ENCODE measurements at places on chromosomes 5 and 9.

- peak; percentile 83 for DNase-seq
Observed at GRCh38 chr5:155082401-155082800, 68.8 kb downstream of the KIF4B start.

- no peak for DNase-seq
Observed at GRCh38 chr5:99045871-99046270, 117.1 kb upstream of the CHD1 start.

DNA sequence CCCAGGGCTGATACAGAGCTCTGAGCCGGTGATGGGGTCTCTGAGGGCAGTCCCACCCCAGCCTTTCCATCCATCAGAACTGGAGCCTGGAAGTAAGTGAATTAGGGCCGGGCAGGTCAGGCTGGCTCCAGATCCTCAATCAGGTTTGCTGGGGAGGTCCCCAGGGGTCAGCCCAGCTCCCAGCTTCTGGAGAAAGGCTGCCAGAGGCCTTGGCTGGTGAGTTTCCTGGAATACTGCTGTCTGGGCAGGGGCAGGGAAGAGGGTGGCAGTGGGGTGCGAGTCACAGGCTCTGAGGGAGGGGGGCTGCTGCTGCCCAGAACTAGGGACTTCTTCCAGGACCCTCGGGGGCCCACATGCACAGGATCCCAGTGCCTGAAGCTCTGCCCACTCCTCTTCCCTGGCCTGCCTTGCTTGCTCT lies 200.6 kb upstream of the MVB12B start:
- DNase-seq: no peak

- no peak for DNase-seq
Observed at GRCh38 chr9:105828171-105828570, 133.8 kb downstream of the TMEM38B start.

DNA sequence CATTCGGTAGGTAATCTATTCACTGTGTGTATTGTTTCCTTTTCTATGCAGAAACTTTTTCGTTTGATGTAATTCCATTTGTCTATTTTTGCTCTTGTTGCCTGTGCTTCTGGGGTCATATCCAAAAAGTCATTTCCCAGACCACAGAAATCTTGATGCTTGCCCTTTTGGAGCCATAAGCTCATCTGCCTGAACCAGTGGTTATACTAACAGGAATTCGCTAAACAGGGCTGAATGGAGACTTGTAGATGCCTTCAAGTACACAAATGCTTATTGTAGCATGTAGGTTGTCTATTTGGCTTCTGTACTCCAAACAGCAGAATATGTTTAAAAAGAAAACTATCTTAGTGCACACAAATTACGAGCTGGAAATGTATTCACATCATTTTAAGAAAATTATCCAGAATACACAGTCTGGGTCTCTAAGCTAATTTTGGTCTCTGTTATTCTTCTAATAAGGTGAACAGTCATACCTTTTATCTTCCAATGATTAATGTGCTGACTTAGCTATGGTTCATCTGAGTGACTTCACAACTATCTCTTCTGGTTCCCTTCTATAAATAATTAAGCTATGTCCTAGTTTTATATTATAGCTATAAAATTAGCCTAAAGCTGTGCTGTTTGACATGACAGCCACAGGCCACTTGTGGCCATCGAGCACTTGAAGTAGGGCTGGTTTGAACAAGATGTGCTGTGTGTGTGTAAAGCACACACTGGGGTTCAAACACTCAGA lies 87.6 kb downstream of the DAPK1 start:
- DNase-seq: no peak

- peak; percentile 97 for DNase-seq
Observed at GRCh38 chr5:135208903-135209721, 175.1 kb upstream of the PITX1 start.

GRCh38 chr5:135498637-135498995 lies 37.1 kb downstream of the NEUROG1 start:
- DNase-seq: no peak

DNA sequence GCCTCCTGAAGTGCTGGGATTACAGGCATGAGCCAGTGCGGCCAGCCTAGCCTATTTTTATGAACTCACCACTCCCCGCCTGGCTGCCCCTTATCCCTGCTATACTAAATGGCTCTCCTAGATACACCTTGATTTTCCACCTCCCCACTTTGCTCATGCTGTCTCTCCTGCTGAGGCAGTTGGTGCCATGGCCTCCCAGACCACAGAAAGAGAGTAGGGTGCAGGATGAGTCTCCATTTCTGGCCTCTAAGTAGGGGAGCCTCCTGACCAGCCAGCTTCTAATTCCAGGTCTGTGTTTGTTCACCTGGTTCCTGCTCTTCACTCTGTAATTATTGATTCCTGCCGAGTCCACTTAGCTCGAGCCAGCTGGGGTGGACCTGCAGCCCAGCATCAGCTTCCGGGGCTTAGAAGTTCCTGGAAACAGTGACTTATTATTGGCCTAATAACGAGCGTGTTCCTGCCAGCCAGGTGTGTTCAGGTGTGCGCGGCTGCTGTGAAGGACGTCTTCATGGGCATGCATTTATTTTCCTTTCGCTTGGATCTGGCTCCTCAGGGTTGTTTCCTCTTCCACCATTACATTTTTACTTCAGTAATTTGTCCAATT lies 34.0 kb downstream of the ZNF618 start:
- DNase-seq: no peak

DNA sequence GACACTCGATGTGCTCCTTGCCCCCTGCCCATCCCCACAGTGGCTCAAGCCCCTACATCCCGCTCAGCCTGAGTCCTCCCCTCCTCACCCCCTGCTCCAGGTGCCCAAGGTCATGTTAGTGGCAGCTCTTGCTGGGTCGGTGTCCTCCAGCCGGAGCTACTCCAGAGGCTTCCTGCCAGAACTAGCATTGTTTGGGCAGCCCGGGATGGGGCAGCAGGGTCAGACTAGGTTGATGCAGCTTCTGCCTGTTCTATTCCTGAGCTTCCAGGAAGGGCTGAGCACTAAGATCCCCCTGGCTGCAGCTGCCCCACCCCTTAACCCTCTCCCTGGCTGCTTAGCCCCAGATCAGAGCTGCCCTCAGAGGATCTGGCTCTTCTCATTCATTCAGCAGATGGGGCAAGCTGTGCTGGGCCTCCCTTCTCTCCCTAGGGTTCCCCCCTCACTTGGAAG lies 671 bp downstream of the RGS14 start:
- peak; percentile 26 for DNase-seq

- DNase-seq: peak; percentile 2
Observed at GRCh38 chr9:7320139-7320538, 479.4 kb downstream of the DMAC1 start.

DNA sequence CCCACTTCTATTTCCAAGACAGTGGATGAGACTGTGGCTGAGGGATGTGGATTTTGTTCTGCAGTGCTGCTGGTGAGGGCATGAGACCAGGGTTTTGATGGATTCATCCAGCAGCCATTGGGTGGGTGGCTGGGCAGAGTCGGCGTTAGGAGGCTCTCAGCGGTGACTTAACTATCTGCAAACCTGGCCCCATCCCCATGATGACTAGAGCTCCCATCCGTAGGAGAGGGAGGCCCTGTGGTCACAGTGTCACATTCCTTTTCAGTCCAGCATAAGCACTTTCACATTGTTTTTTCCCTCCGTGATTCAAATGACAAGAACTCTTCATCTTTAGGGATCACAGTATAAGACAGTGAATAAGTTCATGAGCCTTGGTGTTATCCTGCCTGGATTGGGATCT lies 60.4 kb upstream of the SPRY4 start:
- no peak for DNase-seq

- no peak for DNase-seq
Observed at GRCh38 chr5:10632110-10632761, 68.4 kb downstream of the ANKRD33B start.

GRCh38 chr9:114061830-114062474 lies 16.1 kb downstream of the AMBP start:
- DNase-seq: no peak

GRCh38 chr9:100575765-100576386 lies 2.0 kb upstream of the CAVIN4 start:
- no peak for DNase-seq

DNA sequence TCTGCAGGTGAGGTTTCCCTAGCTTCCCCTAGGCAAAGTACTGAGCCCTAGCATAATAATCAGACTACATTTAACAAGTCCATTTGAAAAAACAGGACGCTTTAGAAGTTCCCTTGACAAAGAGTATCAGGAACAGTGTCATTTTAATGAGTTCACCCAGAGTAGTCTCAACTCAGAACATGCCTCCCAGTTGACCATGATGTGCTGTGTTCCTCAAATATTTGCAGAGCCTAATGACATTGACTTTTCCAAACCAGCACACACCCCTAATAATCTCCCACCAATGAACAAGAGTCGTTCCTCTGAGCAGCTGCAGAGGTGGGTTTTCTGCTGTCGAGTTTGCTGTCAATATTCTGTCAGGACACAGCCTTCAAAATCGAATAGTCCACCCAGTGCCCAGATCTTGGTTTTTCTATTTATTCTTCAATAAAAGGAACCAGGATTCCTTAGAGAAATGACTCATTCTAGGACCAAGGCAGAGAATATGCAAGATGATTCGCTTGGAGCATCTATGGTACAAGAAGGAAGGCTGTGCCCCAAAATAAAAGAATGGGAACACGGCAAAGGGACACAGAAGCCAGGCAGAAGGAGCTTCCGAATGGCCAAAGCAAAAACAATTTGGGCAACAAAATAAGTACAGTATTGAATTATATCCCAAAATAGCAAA lies 57.6 kb downstream of the OTULIN start:
- DNase-seq: no peak

DNA sequence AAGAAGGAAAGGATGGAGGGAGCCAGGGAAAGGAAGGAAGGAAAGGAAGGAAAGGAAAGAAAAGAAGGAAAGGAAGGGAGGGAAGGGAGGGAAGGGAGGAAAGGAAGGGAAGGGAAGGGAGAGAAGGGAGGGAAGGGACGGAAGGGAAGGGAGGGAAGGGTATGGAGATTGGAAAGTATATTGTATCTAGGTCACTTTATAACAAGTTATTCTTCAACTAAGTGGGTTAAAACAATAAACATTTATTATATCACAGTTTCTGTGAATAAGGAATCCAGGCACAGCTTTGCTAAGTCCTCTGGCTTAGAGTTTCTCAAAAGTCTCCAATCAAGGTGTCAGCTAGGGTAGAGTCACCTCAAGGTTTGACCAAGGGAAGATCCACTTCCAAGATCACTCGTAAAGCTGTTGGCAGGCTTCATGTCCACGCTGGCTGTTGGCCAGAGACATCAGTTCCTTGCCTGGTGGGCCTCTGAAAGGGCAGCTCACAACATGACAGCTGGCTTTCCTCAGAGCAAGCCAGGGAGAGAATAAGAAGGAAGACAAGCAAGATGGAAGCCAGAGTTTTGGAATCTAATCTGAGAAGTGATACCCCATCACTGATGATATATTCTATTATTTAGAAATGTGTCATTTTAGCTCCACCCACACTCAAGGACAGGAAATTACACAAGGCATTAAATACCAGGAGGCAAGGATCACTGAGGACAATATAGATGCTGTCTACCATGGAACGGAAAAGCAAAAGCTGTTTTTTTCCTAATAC lies 105.1 kb downstream of the DEPDC1B start:
- peak; percentile 3 for DNase-seq

DNA sequence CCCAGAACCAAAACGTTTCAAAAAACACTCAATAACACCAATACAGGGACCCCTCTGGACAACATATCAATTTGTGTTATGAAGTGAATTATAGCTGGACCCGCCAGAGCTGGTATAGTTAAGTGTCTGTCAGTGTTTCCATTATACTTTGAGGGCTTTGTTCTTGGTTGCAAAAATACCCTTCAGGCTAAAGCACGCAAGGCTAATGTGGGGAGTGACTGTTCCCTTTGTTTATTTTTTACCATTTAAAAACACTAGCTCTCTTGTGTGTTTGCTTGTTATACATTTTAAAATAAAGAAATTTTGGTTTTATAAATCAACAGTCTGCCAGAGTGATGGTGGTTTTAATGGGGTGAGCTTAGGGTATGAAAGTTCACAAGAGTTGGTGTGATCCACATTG lies 859.5 kb downstream of the PTPRD start:
- DNase-seq: no peak

- DNase-seq: no peak
Observed at GRCh38 chr9:70127540-70128416, 84.1 kb downstream of the MAMDC2 start.

DNA sequence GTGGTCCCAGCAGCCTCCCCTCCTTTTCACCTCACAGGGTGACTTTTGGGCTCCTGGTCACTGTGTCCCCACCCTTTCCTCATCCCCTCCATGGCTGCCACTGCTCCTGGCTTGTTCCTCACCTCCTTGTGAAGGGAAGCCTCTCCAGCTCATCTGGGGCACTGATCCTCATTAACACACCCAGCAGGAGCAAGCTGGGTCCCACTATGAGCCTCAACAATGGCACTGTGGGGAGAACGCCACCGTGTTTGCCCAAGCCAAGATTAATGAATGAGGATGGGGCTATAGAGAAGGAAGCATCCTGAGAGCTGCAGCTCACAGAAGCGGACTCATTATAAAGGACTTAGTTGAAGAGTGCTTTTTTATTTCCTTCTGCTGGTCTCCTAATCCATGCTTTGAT lies 118.4 kb downstream of the MARCHF11 start:
- DNase-seq: no peak

DNA sequence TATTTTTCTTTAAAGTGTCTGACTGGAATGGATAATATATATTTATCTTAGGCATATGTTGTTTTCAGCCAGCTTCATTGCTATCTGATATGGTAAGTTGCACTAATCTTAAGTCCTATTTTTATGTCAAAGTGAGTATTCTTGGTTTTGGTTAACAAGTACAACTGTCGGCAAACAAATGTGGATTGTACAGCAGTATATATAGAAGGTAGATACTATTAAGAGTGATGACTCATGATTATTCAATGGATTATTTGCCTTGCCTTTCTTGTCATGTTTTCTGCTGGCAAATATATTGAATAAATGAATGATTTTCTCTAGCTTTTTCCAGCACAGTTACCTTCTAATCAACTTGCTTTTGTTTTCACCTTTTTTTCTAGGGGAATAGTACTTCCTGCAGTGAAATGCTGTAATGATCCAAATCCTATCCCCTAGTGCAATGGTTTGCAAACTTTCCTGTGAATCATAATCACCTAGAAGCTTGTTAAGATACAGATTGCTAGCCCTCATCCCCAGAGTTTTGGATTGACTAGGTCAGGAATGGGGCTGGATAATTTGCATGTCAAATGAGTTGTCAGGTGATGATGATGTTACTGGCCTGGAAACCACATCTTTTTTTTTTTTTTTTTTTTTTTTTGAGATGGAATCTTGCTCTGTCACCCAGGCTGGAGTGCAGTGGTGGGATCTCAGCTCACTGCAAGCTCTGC lies 60.8 kb upstream of the ARRDC3 start:
- no peak for DNase-seq

DNA sequence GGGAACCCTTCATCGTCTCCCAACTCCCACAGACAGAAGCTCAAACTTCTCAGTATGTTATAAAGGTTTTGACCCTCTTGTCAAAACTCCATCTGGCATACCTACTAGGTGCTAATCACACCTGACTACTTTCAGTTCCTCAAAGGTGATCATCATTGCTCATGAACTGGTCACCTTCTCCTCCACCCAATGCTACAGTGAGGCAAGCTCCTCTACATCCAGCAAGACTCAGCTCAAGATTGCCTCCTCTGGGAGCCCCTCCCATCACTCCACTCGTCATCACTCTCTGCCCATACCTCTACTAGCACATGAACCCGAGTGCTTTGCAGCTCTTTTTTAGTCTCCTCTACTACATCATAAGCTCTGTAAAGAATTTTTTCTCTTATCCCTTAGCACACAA lies 102.4 kb downstream of the LPAR1 start:
- no peak for DNase-seq

- peak; percentile 73 for DNase-seq
Observed at GRCh38 chr5:152532714-152533113, 127.6 kb upstream of the NMUR2 start.
